ENCODE measurements at places on chromosomes 1 and 21.

- DNase-seq, result no peak
Measured at GRCh38 chr1:67306547-67306946, 1.1 kb upstream of the IL12RB2 start.

- peak; percentile 88 for DNase-seq
Measured at GRCh38 chr1:214967865-214968575, 114.5 kb upstream of the KCNK2 start.

DNA sequence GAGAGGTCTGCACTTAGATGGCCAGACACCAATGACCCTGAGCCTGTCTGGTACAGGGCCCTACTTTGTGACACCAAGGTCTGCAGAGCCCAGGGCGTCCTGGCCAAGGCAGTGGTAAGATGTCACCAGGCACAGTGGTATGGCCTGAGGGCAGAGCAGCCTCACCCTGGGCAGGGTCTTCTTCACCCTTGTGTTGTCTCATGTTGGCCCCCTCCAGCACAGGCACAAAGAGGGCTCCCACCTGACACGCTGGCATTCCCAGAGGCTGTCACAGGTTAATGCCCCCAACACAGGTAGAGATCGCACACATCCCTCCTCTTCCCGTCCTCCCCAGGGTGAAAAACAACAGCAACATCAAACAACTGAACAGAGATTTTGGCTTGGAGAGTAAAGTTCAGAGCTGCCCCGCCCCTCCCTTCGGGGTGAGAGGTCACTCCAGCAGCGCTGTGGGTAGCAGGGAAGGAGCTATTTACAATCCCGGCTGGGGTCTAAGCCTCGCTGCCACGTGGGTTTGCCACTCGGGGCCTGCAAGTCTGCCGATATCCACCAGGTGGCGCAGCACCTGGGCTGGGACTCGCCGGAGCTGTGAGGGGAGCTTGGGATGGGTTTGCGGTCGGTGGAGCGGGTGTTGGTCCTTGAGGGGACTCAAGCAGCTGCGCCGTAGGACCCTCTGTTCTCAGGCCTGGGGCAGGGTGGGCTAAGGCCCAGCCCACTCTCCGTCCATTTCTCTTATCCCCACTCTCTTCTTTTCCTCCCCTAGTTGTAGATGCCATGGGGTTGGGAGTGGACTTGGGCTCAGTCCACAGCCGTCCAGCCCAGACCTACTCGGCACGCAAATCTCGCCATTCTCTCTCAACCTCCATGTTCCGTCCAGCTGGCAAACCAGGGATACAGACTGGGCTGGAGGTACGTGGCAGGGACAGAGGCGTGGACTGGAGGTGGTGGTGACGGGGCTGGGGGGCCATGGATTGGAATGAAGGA, 12.7 kb downstream of the EFNA3 start:
- peak; percentile 61 for DNase-seq

DNA sequence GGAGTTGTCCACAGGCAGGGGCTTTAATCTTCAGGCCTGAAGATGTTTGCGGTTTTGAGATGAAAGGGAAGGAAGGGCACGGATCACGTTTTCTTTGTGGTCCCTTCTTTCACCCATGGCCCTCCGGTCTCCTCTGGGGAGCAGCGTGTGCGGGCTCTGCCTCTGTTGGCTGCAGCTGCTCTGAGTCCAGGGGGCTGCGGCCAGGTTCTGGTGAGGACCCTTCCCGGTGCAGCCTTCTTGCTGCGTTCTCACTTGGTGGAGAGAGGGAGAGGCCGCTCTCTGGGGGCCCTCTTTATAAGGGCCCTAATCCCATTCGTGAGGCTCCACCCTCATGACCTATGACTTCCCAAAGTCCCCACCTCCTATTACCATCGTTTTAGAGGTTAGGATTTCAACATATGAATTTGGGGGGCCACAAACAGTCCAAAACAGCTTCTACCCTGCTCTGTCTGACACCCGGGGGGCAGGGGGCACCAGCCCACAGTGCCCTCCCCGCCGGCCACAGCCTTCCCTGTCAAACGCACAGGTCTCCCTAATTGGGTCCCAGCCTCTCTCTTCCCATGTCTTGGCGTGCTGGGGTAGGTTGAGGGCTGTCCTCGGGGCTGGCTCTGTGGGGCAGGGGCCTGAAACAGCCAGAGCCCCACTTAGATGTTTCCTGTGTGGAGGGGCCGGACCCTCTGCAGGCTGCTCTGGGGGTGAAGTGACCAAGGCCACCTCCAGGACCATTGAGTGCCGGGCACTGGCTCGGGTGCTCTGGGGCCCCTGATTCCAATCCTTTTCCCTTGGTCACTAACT, 100.1 kb upstream of the C1orf174 start:
- no peak for DNase-seq

GRCh38 chr1:150567341-150567716, 12.1 kb downstream of the MCL1 start:
- DNase-seq, result no peak

- DNase-seq, result no peak
Measured at GRCh38 chr1:169891539-169891885, 2.2 kb downstream of the SCYL3 start.

- DNase-seq, result no peak
Measured at GRCh38 chr1:15493869-15494390, 18.0 kb downstream of the CELA2B start.

- DNase-seq, result no peak
Measured at GRCh38 chr1:172125812-172126430, 284.6 kb downstream of the DNM3 start.

DNA sequence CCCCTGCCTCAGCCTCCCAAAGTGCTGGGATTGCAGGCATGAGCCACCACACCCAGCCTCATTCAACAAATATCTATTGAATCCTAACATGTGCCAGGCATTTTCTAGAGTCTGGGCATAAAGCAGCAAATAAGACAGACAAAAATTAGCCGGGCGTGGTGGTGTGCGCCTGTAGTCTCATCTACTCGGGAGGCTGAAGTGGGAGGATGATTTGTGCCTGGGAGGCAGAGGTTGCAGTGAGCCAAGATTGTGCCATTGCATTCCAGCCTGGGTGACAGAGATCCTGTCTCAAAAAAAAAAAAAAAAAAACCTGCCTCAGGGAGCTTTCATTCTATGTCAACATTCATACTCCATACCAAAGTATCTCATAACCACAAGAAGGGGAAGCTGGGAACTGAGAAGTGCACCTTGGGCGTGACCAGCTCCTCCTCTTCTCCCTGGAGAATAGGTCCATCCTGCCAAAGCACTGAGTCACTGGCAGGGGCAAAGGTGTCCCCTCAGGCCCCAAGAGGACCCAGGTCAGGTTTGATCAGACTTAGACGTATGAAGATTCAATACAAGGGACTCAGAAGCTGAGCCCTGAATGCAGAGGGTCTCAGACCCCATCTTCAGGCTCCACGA, 36.8 kb upstream of the PPP1R15B start:
- no peak for DNase-seq

DNA sequence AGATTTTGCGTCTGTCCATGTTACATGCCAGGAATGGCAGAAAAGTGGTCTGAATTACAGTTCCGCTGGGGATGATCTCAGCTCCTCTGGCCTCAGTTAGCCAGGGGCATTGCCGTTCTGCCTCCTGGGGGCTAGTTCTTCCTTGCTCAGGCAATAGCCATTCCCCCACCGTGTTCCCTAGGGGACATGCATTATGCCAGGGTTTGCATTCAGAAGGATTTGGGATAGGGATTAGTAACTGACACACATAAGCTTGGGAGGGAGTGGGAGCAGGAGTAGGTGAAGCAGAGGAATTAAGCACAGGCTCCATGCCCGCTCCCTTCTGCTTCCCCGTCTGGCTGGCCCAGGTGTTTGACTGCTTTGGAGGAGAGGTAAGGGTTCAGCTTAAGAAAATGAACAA, 12.7 kb downstream of the LRRC71 start:
- DNase-seq, result no peak

- DNase-seq, result no peak
Measured at GRCh38 chr1:111843177-111843576, 87.5 kb downstream of the DDX20 start.

DNA sequence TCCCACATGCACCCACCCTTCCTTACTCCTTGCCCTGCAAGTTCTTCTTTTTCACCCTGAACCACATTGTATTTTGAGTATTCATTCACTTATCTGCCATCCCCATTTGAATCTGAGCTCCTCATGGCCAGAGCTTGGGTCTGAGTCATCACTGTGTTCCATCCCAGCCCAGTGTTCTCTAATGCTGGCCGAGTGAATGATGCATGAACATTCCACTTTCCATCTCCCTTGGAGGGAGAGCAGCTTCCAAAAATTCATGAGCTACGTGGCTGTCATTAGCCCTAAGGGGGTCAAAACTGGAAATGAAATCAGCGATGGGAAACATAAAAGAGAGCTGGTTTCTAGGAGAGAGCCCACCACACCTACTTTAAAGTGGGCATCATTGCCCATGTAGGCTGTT, 187.0 kb upstream of the USP24 start:
- DNase-seq, result peak; percentile 79

- DNase-seq, result peak; percentile 49
Measured at GRCh38 chr1:64482720-64483119, 12.8 kb downstream of the CACHD1 start.

GRCh38 chr1:21899987-21900386, 37.1 kb downstream of the HSPG2 start:
- no peak for DNase-seq
